ENCODE measurements at places on chromosomes 3 and 15. TPM values are rescaled to one million over a fixed set of nuclear protein-coding genes. Genes with fewer than 3 reads are reported as not detected.

DNA sequence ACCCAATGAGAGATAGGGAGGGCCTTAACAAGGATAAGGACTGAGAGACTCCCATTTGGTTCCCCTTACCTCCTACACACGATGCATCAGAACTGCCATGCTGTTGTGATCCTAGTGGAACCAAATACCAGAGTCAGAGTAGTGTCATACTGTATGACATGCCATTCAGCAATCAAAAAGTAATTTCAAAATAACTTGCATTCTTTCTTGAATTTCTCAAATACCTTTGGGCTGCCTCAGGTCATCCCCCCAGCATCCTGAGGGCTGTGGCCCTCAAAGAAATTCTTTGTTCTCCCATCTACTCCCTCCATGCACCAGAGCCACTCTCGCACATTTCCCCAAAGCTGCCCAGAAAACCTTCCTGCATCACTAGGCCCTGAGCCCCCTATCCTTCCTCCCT lies 68.9 kb upstream of the PPP2R3A start:
- DNase-seq, result no peak

DNA sequence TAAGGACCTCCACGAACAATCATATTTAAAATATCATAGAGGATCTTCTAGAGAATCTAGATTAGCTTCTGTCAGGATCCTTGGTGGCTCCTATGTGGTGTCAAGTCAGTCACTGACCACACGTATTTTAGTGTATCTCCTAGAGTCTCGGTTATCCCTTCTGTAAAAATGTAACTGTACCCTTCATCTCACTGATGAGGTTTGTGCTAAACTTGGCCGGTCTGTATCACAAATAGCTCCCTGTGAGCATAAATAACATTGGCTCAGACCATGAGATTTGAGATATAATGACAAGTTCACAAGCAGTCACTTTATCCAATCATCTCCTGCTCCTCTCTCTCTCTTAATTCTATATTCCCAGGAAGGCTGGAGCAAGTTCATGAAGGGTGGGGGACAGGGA lies 93.6 kb upstream of the ARL6 start:
- no peak for DNase-seq

- DNase-seq, result no peak
Measured at GRCh38 chr3:76346690-76347089, 561.3 kb upstream of the ZNF717 start.

GRCh38 chr3:101665357-101665756 lies 11.6 kb downstream of the ZBTB11 start:
- no peak for DNase-seq

DNA sequence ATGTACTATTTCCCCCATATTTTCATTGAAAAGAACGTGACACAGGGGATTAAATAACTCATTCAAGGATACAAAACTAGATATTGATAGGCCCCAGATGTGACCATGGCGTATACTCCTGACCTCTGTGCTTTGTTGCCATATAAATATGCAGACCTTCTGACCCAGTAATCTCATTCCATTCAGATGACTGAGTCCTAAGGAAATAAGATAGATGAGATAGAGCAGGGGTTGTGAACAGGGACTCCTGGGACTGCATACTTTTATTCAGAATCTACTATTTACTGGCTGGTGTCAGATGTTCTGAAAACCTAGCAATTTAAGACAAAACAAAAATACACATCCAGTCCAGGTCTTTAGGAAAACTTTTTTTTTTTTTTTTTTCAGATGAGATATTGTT lies 139.2 kb upstream of the MANF start:
- DNase-seq, result no peak

SIDT1 gene
- 8.2 TPM for total RNA-seq

Data from frontal cortex (tissue), 4 donors.